Sigmoid colon (tissue), 7 donors: ENCODE measurements at places on chromosomes 12 and 14. TPM values are rescaled to one million over a fixed set of nuclear protein-coding genes. Genes with fewer than 3 reads are reported as not detected.

Gene ZNF385A
- 18.6 TPM for total RNA-seq

DNA sequence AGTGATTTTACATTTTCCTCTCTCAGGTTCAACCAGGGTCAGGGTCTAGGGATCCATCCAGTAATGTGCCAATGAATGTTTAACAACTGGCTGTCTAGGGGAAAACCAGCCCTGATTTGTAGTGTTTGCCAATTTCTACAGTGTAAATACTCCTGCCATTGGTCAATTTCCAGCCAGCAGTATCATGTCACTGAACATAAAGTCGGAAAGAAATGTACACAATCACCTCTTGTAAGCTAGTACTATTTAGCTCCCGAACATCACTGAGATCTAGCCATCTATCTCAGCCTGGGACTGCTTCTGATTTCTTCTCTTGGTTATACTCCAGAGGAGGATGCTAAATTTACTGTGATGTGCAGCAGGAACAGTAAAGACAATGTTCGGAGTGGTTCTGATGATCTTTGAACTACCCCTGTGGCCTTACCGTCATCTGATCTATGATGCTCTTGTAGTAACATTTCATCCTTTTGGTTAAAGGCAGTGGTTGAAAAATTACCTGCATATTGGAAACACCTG, 36.7 kb upstream of the EGLN3 start:
- H3K36me3 ChIP-seq = no peaks in the 10 kb centered on the region
- H3K27me3 ChIP-seq = no peaks in the 10 kb centered on the region
- peaks cover 20% of the 10 kb centered on the region for H3K4me1 ChIP-seq
- H3K27ac ChIP-seq = peak overlapping the region; percentile 27

Gene ARF6
- 33.8 TPM for total RNA-seq

DNA sequence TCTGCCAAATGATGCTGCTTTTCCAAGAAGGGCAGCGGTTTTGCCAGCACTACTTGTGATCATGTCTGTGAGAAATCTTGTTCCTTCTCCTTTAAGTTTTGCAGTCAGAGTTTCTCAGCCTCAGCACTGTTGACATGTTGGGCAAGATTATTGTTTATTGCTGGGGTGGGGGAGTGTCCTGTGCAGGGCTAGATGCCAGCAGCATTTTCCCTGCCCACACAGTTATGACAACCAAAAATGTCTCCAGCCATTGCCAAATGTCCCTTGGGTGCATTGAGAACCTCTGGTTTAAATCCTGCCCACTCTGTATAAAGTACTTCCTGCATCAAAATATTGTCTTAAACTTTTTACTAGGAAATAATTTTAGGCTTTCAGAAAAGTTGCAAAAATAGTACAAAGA, 20.0 kb downstream of the TMEM132C start:
- no peaks in the 10 kb centered on the region for H3K4me1 ChIP-seq
- H3K36me3 ChIP-seq = no peaks in the 10 kb centered on the region
- no peak for DNase-seq
- H3K27me3 ChIP-seq = no peaks in the 10 kb centered on the region

DNA sequence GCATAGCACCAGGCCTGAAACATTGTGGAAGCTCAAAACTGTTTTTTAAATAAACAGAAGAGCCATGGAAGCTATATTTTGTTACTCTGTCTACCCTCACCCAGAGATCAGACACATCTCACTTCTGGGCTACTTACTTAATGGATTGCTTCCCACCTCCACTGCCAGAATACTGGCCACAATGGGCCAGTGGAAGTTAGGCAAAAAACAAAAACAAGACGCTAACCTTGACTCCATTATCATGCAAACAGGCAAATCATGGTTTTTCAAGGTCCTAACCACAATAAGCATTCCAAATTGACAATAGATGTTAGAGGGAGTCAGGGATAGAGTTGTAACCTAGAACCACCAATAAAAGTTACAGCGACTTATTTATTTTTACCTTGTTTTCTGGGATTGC, 52.7 kb upstream of the PTCSC3 start:
- no peaks in the 10 kb centered on the region for H3K4me1 ChIP-seq
- no peak overlapping the region for H3K4me3 ChIP-seq
- H3K27ac ChIP-seq = no peak overlapping the region
- DNase-seq = no peak
- no peaks in the 10 kb centered on the region for H3K36me3 ChIP-seq

Gene ADCY6
- 16.8 TPM for total RNA-seq

DNA sequence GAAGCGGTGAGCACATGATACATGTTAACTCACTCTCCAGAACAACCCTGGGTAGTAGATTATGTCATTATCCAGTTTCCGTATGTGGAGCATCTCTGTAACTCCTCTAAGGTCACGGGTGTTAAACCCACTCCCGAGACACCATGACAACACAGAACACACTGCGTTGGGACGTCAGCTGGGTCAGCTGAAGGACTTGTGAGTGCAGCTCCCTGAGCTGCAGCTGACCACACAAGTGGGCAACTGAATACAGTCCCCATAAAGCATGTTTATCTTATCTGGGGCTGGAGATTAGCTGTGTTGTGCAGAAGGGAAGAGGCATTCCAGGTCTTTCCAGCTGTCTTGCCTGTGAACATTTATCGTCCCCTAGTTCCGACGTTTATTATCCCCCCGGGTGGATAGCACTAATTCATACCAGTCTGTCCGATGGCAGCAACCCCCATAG, 211.5 kb downstream of the CHST11 start:
- H3K36me3 ChIP-seq = no peaks in the 10 kb centered on the region
- no peaks in the 10 kb centered on the region for H3K4me1 ChIP-seq
- H3K27me3 ChIP-seq = no peaks in the 10 kb centered on the region
- peak overlapping the region; percentile 6 for H3K4me3 ChIP-seq

GRCh38 chr12:123491056-123491455, 33.1 kb downstream of the SNRNP35 start:
- no peak overlapping the region for H3K27ac ChIP-seq
- no peak overlapping the region for H3K4me3 ChIP-seq
- no peaks in the 10 kb centered on the region for H3K27me3 ChIP-seq
- no peaks in the 10 kb centered on the region for H3K36me3 ChIP-seq
- DNase-seq = no peak
- no peaks in the 10 kb centered on the region for H3K4me1 ChIP-seq

DNA sequence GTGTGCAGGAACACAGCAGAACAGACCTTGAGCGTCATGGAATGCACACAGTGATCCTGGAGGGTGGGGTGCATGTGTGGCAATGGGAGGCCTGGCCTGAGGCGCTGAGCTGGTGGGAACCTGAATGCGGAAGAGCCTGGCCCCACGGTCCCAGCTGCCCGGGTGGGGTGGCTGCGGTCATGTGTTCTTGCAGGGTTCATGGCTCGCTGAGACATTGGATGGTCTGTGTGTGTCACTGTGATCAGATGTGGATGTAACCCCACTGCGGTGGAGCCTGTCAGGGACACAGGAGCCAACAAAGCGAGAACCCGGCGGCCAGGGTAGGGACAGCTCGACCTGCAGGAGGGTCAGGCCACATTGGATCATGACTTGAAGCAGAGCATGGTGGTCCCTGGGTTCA, 23.2 kb downstream of the MTA1 start:
- no peak overlapping the region for H3K4me3 ChIP-seq
- H3K27ac ChIP-seq = no peak overlapping the region
- no peak for DNase-seq
- H3K36me3 ChIP-seq = no peaks in the 10 kb centered on the region

DNA sequence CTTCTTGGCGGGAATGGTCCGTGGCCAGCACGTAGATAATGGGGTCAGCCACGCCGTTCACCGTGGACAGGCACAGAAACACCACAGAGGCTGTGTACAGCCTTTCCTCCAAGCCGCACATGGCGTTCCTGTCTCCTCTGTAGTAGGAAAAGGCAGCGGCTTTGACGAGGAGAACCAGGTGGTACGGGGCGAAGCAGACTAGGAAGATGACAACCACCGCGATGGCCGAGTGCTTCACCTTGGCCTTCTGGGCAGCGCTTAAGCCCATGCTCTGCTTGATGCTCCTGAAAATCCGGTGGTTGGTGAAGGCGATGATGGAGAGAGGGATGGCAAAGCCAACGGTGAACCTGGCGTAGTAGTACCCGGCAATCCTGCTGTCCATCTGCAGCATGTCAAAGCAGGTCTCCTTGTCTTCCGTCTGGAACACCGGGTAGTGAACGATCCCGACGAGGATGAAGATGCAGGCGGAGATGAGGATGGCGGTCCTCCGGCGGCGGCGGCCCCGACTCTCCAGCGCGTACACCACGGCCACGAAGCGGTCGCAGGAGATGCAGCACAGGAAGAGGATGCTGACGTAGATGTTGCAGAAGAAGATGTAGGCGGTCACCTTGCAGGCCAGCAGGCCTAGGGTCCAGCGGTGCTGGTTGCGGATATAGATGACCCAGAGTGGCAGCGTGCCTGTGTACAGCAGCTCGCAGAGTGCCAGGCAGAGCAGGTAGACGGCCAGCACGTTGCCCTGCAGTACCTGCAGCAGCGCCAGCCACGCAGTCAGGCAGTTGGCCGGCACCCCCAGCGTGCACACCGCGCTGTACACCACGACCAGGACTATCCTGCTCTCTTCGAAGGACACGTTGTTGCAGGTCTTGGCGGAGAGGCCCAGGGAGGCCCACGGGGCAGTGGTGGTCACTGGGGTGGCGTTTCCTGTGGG, 13.8 kb downstream of the GPR132 start:
- H3K27me3 ChIP-seq = no peaks in the 10 kb centered on the region
- no peaks in the 10 kb centered on the region for H3K4me1 ChIP-seq
- H3K36me3 ChIP-seq = no peaks in the 10 kb centered on the region
- no peak for DNase-seq
- no peak overlapping the region for H3K4me3 ChIP-seq
- no peak overlapping the region for H3K27ac ChIP-seq

GRCh38 chr14:75452900-75453816, 25.3 kb downstream of the JDP2 start:
- peak overlapping the region; percentile 86 for H3K27ac ChIP-seq
- H3K4me1 ChIP-seq = peaks cover 96% of the 10 kb centered on the region
- DNase-seq = peak; percentile 92

Gene ACSS3
- 9.9 TPM for total RNA-seq

Gene C1S
- 420 TPM for total RNA-seq

Gene HPD
- total RNA-seq = 0.33 TPM

Gene MVK
- 9.1 TPM for total RNA-seq

DNA sequence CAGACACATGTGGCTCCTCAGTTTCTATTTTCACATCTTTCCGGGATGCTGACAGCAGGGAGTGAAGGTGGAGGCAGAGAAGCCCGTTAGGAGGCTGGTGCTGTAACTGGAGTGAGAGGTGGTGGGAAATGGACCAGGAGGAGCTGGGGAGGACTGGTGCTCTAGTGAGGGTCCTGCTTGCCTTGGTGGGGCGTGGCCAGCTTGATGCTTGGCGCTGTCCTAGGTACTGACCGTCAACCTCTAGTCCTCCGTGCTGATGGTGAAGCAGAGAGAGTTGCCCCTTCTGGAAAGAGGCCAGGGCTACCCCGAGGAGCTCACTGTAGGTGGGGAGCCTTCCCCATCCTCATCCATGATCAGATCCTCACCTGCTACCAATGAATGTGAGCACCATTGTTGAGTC, 1.4 kb downstream of the TRMT61A start:
- H3K36me3 ChIP-seq = peaks cover 13% of the 10 kb centered on the region
- peaks cover 90% of the 10 kb centered on the region for H3K4me1 ChIP-seq
- H3K27ac ChIP-seq = no peak overlapping the region
- no peaks in the 10 kb centered on the region for H3K27me3 ChIP-seq
- peak; percentile 68 for DNase-seq

Gene MIP
- not detected for total RNA-seq

DNA sequence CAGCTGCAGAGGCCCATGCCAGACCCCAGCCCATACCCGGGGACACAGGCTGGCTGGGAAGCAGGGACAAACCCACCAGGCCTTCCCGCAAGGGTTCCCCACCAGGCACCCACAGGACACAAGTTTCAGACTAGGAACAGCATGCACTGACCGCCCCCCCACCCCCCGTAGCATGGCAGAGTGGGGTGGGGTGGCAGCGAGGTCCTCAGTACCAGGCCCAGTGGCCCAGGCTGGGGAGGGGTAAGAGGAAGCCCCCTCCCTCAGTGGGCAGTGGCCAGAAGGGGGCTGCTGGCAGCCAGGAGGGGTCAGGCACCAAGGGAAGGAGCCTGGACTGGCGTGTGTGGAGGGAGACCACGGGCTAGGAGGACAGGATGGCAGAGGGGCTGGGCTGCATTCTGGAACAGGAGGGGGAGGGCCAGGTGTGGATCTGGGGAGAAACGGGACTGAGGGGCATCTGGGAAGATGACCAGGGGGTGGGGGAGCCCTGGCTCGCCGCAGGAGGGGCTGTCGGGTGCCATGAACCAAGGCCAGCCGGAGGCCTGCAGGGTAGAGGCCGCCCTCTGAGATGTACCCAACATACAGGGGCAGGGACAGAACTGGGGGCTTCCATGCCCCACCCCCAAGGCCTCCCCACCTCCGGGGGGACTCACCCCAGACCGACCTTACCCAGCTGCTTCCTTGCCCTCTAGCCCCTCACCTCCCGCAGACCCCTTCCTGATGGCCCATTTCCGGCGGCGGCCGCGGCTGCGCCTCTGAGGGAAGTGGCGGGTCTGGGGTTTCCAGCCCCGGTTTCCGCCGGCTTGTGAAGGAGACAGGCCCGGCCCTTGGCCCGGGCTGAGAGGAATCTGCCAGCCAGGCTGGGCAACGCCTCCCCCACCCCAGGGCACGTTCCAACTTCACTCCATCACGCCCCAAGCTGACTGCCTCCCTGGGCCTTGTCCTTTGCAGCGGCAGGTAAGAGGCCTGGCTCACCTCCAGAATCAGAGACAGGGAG, 5.6 kb upstream of the JAG2 start:
- no peak for DNase-seq
- no peak overlapping the region for H3K27ac ChIP-seq
- peaks cover under 1% of the 10 kb centered on the region for H3K4me1 ChIP-seq
- peaks cover 21% of the 10 kb centered on the region for H3K27me3 ChIP-seq
- H3K36me3 ChIP-seq = no peaks in the 10 kb centered on the region
- no peak overlapping the region for H3K4me3 ChIP-seq

Gene ETFBKMT
- total RNA-seq = 4.4 TPM

Gene GCH1
- total RNA-seq = 3.2 TPM
